Breast epithelium (tissue), 4 donors: ENCODE measurements at places on chromosomes 5 and 9. TPM values are rescaled to one million over a fixed set of nuclear protein-coding genes. Genes with fewer than 3 reads are reported as not detected.

The OCLN gene
- 0.48 TPM for total RNA-seq

The PCDHB15 gene
- 1.6 TPM for total RNA-seq

The KCNIP1 gene
- 1.0 TPM for total RNA-seq

The GZMA gene
- total RNA-seq = 1.6 TPM

The AFAP1L1 gene
- 26.5 TPM for total RNA-seq

The RELL2 gene
- 4.3 TPM for total RNA-seq

The RPL35 gene
- 3,579 TPM for total RNA-seq

The GPR21 gene
- total RNA-seq = not detected

The LHFPL2 gene
- total RNA-seq = 36.8 TPM

The SLC27A4 gene
- 11.3 TPM for total RNA-seq

The BTNL3 gene
- total RNA-seq = under 0.01 TPM

DNA sequence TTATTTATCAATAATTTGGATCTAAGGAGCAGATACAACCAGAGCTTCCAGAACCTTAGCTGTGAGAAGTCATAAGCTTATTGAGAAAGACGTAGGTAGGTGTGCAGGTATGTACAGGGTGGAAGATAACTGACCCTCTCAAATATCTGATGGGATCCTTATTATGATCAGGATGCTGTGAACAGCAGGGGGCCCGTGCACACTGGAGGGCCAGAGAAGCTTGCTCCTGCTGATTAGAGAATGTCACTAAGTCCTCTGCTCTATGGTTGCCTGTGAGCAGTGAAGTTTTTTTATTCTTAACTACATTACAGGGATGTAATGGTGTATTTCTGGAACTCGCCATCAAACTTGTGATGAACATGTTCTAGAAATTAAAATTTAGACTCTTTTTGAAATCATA is 108.9 kb upstream of the POU5F2 start:
- no peak for DNase-seq

DNA sequence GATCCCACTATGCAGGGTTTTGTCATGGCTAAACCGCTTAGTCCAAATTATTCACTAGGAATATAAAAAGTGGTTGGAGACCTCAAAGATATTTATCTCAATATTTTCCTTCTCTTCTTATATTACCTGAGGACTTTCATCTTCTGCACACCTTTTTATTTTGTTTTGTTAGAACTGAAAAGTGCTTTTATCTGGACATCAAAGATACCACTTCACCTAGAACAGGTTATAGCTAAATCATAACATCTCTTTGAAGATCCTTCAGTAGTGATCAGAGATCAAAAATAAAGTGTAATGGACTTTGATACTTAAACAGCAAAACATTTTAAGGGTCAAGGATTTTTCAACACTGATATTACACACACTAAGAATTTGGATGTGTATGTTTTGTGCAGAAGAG is 160.2 kb downstream of the MCTP1 start:
- no peak for DNase-seq

- no peak for DNase-seq
These were observed 16.8 kb upstream of the HK3 start for GRCh38 chr5:176915906-176916305.

DNA sequence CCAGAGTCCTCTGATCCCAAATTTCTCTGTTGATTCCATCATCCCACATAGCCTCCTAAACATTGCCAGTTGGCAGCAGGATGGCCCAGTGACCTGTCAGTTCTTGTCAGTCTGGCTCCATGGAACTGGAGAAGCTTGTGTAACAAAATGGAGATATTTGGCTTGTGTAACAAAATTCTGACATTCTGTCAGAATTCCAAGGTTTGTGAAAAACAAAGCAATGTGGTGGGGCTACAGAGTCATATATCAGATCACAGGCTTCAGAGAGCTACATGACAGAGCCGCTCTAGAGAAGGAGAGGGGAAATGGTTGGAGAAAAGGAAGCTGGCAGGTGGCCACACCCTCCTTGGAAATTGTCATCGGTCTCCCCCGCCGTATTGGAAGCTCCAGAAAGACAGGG is 75.4 kb upstream of the MAN2A1 start:
- no peak for DNase-seq

DNA sequence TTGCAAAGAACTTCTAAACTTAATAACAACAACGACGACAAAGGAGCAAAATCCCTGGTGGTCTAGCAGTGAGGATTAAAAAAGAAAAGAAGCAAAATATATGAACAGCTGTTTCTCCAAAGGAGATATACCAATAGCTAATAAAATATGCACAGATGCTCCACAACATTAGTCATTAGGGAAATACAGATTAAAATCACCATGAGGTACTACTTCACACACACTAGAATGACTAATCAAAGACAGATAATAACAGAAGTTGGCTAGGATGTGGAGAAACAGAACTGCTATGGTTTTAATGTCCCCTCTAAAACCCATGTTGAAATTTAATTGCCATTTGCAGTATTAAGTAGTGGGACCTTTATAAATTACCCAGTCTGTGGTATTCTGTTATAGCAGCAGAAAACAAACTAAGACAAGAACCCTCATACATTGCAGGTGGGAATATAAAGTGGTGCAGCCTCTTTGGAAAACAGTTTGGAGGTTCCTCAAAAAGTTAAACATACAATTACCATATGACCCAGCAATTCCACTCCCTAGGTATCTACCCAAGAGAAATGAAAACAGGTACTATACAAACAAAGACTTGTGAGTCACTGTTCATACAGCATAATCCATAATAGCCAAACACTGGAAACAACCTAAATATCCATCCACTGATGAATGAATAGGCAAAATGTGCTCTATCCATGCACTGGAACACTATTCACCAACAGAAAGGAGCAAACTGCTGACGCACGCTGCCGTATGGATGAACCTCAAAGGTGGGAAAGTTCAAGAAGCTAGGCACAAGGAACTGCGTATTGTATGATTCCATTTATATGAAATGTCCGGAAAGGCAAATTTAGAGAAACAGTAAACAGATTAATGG is 11.4 kb upstream of the DUSP1 start:
- no peak for DNase-seq

- no peak for DNase-seq
These were observed 86.5 kb upstream of the ARRDC3 start for GRCh38 chr5:91469517-91470165.

DNA sequence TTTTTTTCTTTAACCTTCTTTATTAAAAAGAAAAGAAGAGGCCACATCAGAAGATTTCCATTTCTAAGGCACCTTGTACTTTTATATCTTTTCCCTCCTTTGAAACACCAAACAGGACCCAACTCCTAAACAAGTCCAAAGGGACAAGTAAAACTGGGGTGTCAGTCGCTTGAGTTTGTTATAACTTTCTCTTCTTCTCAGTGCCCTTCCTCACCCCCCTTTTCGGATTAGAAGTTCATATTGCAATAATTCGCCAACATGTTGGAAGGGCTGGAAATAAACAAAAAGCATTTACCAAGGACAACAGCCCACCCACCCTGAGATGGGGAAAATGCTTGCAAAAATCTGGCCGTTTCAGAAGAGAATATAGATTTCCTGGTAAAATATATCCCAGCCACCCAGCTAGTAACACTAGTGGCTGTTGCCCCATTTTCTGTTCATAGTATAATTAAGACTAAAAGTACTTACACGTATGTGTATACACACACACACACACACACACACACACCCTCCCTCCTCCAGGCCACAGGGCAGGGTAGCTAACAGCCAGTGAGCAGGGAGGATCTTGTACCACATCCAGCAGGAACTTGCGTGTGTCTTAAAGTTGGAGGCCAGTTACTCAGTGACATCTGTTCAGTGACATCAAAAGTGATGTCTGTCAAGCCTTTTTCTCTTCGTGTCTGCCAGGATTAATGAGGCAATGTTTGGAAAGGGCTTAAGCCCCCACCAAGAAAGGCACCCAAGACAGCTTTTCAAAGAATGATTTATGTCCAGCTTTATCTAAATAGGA is 149.1 kb upstream of the KLF4 start:
- peak; percentile 21 for DNase-seq

- no peak for DNase-seq
These were observed 431.0 kb upstream of the TLE4 start for GRCh38 chr9:79140751-79141150.

GRCh38 chr5:149730620-149731331 is 666 bp downstream of the PPARGC1B start:
- DNase-seq = peak; percentile 28

- DNase-seq = no peak
These were observed 169.6 kb downstream of the TLE4 start for GRCh38 chr9:79741381-79741780.

DNA sequence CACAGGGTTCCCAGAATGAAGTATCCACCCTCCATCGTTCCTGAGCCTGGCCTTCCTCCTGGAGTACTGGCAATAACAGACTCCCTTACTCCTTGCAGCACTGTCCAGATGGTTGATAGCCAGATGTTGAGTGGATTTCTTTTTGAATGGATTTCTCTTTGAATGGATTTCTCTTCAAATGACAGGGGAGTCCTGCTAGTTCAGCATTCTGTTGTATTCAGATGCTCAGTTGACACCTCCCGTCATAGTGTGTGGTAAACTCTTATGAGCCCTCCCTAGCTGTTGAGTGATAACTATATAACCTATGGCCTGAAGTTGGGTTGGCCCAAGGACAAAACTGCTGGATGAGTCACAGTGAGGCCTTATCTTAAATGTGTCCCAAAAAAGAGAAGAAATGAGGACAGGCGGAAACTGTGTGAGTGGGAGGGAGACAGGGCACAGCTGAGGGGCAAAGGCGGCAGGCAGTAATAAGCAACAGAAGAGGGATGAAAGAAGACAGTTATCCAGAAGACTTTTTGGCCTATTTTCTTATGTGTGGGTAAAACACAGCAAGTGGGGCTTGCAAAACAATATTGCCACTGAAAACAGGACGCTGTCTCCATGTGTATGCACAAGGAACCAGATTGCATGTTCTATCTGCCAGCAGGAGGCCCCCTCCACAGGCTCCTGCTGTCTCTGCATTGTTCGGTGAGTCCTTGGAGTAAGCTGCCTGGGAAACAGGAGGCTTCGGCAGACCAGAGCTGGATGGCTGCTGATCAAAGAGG is 209.5 kb upstream of the S1PR3 start:
- no peak for DNase-seq

DNA sequence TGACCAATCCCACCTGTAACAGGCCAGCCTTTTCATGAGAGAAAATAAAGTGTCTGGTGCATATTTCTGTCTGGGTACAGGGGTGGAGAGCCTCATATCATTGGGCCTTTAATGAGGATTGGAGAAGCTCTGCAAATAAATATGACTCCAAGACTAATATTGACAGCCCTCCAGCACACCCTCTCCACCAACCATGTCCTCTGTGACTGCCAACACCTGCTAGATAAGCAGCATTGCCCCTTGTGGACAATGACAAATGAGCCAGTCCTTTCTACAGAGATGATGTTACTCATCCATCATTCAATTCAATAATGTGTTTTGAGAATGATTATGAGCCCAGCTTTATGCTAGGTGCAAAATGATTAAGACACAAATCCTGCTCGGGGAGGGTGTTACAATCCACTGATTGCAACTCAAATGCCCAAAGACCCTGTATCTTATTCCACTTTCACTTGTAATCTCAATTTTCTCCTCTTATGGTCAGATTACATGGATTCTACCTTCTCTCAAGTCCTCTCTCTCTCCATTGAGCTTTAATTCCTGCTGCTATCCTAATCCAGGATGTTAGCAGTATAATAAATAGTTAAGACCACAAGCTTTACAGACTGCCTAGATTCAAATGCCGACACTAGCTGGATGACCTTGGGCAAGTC is 2.1 kb upstream of the GFRA3 start:
- DNase-seq = no peak

DNA sequence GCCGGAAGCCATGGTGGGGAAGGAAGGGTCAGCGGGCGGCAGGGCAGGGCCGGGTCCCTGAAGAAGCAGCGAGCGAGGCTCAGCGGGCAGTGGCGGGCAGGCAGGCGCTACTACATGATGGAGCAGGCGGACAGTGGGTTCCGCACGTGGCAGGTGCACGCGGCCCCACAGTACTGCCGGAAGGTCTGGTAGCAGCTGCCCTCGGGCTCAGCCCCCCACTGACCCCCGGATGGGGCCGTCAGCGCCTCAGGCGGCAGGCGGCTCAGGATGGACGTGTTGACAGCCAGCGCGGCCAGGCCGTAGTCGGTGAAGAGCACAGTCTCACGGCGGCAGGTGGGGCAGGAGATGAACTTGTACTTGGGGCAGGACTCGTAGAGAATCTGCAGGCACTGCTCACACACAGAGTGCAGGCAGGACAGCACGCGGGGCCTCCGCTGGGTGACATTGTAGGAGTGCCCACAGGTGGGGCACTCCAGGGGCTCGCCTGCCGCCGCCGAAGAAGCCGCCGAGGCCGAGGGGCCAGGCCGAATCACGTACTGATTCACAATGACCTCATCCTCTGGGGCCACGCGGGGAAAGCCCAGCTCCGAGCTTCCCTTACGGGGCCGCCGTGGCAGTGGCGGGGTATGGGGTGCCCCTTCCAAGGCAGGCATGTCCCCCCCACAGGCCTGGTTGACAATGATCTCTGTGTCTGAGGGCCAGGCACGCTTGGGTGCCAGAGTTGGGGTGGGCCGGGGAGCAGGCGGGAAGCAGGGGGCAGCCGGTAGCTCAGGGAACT is 1.5 kb downstream of the RNF208 start:
- DNase-seq = no peak

- no peak for DNase-seq
These were observed 388.0 kb downstream of the ACTL7B start for GRCh38 chr9:108467653-108468324.

GRCh38 chr9:128835246-128836210 is 5.9 kb upstream of the SPOUT1 start:
- no peak for DNase-seq

DNA sequence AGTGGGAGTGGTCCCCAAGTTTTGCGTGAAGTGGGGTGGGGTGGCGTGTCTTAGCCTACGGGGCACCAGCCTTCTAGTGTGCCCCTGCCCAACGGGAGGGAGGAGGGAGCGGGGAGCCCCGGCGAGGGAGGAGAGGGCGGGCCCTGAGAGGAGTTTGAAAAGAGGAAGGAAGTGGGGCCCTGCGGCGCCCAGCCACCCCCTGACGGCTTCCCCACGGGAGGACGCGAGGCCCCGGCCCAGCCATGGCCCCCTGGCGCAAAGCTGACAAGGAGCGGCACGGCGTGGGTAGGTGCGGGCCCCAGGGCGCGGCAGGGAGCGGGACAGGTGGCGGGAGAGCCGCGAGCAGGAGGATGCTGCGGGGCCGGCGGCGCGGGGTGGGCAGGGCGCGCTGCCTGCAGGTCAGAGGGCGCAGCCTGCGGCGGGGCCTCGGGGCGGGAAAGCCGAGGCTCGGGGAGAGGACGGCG is at the start of gene DOCK2:
Gene DOCK2, plus strand, starts transcription at position 191 of the 464 bp plus-strand sequence. Its CDS starts 52 bp downstream, at position 243.
- no peak for DNase-seq

DNA sequence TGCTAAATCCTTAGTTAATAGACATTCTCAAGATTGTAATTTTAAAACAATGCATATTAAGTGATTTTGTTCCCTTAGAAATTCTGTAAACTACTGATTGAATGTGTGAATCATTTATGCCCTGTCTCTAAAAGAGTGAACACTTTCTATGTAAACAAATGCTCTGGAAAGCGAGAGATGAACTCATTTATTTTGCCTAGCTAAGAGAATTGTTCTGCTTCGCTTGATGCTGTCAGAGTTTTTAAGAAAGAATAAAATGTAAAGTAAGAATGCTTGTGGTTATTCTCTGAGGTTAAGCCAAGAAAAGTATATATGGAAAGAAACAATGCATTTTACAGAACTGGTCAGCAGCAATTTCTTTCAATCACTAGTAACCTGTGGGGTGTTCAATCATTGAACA is 347.4 kb upstream of the NUDT12 start:
- DNase-seq = no peak

- DNase-seq = no peak
These were observed 216.8 kb upstream of the OTULINL start for GRCh38 chr5:14364576-14365472.
